ENCODE measurements at places on chromosomes 5 and 9.

GRCh38 chr5:74094096-74094781 is 468.2 kb downstream of the ARHGEF28 start:
- DNase-seq = no peak

GRCh38 chr9:23841304-23841703 is 15.3 kb upstream of the ELAVL2 start:
- DNase-seq = no peak

DNA sequence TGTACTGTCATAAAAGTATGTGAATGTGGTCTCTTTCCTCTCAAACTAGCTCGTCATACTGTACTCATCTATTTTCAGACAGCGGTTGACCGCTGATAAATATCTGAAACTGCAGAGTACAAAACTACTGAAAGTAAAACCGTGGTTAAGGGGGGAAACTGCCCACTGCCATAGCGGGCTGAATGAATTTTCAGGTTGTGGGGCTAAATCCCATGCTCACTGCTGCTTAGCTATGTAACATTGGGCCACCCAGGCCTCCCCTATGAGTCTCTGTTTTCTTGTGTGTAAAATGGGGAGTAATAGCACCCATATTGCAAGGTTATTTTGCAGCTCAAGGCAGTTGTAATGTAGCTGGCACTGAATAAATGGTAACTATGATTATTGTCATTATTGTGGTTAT is 82.3 kb downstream of the MSX2 start:
- DNase-seq = no peak

DNA sequence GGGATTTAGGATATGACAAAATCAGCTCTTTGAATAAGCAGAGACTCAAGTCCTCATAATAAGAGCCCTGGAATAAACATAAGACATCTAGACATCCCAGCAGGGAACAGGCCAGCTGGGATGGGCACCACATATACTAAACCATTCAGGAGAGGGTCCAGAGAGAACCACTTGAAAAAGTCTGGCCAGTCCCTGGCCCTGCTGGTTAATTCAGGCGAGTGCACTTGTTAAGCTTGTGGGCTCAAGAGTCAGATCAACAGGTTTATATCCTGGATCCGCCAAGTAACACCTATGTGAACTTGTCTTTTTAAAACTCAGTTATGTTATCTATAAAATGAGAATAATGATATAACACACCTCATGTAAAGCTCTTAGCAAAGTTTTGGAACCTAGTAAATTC is 63.3 kb downstream of the CAVIN4 start:
- DNase-seq = no peak

- no peak for DNase-seq
Measured at GRCh38 chr5:68027519-68027918, 188.0 kb upstream of the PIK3R1 start.

DNA sequence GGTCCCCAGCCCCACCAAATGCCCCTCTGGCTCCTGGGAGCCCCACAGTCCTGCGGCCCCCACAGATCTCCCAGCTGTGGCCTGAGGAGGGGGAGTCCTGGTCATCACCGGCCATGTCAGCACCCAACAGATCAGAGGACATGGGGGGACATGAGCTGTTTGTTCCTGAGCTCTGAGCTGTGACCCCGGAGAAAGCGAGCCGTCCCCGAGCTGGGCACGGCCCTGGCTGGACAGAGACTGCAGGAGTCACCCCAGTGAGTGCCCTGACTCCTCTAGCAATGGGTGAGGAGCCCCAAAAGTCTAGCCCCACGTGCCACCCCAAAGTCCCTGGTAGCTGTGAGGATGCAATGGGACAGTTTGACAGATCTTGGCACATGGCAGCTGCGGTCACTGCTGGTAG is 25.7 kb downstream of the CCDC187 start:
- no peak for DNase-seq

DNA sequence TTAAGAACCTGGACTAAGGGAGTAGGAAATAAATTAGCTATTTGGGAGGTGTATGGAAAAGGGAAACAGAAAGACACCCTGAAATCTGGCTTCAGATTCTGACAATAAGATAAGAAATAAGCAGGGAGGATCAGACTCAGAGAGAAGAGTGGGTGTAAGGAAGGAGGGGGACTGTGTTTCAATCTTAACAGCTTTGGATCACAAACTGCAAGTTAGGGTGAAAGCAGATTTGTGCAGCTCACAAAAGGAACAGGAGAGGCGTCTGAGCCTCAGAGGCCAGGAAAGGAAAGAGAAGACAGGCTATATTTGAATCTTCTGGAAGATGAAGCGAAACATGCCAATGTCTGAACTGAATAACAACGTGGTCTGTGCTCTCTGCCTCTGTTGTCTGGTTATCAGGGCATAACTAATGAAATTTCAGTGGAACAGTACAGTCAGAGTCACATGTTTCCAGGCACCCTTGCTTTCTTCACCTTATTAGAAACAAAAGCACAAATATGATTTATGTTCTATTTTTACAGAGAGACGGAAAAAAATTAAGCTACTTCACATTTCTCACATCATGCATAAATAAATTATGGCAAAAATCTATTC is 26.6 kb downstream of the SGTB start:
- no peak for DNase-seq

- peak; percentile 47 for DNase-seq
Measured at GRCh38 chr9:3526997-3527940, 1.5 kb upstream of the RFX3 start.

GRCh38 chr9:68685770-68686169 is 19.3 kb upstream of the PIP5K1B start:
- no peak for DNase-seq

- peak; percentile 94 for DNase-seq
Measured at GRCh38 chr5:139660923-139661814, 13.0 kb downstream of the CXXC5 start.

DNA sequence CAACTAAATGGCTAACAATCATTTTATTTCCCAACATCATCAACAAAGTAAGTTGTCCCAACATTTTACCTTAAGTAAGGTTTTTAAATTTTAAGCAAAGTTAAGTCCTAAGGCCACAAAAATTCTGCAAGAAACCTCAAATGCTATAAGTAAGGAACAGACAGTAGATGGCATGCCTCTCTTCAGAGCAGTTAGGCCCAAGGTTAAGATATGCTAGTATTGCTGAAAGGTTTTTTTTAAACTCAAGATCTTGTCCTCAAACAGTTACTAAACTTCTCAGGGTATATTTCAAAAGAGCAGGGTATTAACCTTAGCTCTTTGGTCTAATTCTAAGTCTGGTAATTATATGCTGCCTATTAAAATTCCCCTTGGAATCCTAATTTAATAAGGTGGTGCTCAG is 35.1 kb downstream of the PJA2 start:
- no peak for DNase-seq

- no peak for DNase-seq
Measured at GRCh38 chr5:107235167-107235566, 435.6 kb downstream of the EFNA5 start.

DNA sequence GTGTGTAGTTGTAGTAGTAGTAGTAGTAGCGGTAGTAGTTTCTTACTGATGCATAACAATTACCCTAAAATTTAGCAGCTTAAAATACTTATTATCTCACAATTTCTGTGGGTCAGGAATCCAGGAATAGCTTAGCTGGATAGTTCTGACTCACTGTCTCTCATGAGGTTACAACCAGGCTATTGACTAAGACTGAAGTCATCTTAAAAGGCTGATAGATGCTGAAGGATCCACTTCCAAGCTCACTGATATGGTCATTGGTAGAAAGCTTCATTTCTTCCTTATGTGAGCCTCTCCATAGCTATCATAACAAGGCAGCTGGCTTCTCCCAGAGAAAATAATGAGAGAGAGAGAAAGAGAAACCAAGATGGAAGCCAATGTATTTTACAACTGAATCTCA is 147.5 kb upstream of the FBXL17 start:
- no peak for DNase-seq

GRCh38 chr5:114166081-114166480 is 195.8 kb upstream of the KCNN2 start:
- DNase-seq = no peak

GRCh38 chr9:2231829-2232228 is 216.7 kb downstream of the SMARCA2 start:
- DNase-seq = no peak

GRCh38 chr5:2829239-2829638 is 77.8 kb upstream of the IRX2 start:
- DNase-seq = no peak

DNA sequence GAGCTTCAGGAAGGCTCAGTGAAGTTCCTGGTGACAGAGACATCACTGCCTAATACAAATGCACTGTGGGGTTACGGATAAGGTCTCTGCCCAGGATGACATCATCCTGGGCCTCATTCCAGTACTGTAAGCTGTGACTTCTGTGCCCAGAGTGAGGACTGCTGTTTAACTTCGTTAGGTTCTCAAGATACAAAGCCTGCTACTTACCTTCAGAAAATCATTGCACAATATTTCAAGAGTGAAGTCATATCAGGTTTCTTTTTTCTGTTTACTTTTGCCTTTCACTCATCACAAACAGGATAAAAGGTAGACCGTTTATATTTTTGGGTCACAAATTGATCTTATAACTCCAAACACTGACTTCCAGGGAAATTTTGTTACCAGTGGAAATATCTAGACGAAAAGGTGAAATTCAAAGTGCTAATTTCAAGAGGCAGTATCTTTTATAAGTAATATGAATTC is 241.2 kb downstream of the PIK3R1 start:
- no peak for DNase-seq

GRCh38 chr5:169551146-169551545 is 32.4 kb upstream of the SPDL1 start:
- no peak for DNase-seq

GRCh38 chr5:173246135-173246495 is 11.1 kb upstream of the NKX2-5 start:
- DNase-seq = no peak

GRCh38 chr9:97473717-97474116 is 27.7 kb upstream of the TMOD1 start:
- DNase-seq = no peak

- DNase-seq = no peak
Measured at GRCh38 chr5:128409166-128409800, 128.8 kb downstream of the FBN2 start.

- no peak for DNase-seq
Measured at GRCh38 chr5:133742431-133742988, 130.2 kb upstream of the FSTL4 start.

DNA sequence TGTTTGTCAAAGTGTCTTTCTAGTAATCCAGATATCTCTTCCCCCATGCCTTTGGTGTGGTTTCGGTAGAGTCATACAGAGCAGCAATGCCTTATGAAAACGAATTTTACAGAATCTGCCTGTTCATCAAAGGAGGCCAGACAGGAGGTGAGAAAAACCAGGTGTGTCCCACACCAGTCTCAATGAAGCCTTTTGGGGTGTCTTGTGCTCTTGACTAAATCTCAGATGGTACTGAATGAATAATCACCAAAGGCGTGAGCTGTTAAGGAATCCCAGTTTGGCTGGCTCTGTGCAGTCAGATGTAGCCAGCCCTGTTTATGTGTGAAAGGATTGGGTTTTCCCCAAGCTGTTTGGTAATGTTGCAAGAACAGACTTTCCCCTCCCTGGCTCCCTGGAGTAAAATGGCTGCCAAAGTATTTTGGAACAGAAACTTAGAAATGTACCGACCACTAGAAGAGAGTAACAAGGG is 70.8 kb upstream of the CDKN2B start:
- DNase-seq = no peak

DNA sequence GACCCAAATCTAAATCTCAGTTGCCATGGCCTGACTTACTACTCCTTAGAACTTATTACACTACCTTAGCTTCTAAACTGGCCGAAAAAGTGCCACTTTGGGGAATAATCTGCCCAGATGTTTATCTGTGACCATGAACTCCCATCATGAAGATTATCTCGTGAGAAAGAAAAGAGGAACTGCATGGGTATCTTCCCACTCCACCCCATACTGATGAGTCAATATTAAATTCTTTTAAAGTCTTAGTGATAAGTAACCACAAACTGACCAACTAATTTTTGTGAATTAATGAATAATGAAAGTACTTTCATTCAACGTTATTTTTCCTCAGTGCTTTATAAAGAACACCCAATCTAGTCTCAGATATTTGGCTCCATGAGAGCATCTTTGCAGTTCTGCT is 493.5 kb downstream of the EBF1 start:
- DNase-seq = no peak

DNA sequence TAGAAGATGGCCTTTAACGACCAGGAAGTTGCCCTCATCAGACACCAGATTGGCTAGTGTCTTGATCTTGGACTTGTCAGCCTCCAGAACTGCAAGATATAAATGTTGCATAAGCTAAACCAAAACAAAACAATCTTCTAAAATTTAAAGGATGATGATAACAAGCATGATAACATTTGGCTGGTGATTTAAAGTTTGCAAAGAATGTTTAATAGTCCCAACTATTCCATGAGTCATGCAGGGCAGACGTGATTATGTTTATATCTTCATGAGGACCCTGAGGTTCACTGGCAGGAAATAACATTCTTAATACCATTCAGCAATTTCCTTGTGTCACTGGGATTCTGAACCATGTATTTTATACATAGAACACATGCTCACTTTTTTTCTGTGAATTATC is 319.8 kb downstream of the HCN1 start:
- DNase-seq = no peak

- no peak for DNase-seq
Measured at GRCh38 chr9:75488719-75489110, 400.4 kb downstream of the OSTF1 start.

GRCh38 chr5:150523472-150524350 is 15.8 kb downstream of the NDST1 start:
- no peak for DNase-seq

DNA sequence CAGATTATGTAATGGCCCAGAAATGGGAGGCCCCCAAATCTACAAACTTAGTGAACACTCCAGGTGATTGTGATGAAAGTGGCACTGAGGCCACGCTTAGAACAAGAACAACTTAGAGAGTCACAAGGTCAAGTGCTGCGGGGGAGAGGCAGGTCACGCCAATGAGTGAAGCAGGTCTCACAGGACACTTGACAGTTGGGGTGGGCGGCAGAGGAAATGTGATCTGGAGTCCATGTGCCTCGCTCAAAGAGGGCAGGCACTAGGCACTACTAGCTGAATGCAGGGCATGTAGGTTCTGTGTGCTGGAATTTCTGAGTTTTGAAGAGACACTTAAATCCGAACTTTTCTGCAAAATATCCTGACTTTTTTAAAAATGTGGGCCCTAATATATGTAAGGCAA is 193.2 kb upstream of the RORB start:
- no peak for DNase-seq

GRCh38 chr5:40972434-40972833 is 63.1 kb downstream of the C7 start:
- no peak for DNase-seq

GRCh38 chr9:8809741-8810140 is 1010.2 kb upstream of the DMAC1 start:
- no peak for DNase-seq

- no peak for DNase-seq
Measured at GRCh38 chr9:34016149-34016548, 32.5 kb downstream of the UBAP2 start.

- no peak for DNase-seq
Measured at GRCh38 chr5:125408448-125409233, 662.2 kb upstream of the ZNF608 start.

GRCh38 chr9:89629081-89629976 is 24.5 kb downstream of the GADD45G start:
- no peak for DNase-seq

All from psoas muscle (tissue), 8 donors.